ENCODE measurements at places on chromosomes 3 and 15.

DNA sequence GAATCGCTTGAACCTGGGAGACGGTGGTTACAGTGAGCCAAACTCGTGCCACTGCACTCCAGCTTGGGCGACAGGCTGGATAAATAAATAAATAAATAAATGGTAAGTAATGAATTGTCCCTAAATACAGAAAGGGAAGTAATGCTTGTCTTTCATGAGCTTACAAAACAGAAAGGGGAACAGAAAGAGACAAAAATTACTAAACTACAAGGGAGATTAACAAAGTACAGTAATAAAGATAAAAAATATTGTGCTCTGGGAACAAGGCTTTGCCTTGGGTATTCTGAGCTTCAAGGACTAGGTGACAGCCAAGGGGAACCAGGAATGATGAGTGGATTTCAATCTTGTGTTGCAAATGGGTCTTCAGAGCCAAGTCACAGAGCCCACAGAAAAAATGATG is 9.2 kb upstream of the HLTF start:
- DNase-seq, result no peak

DNA sequence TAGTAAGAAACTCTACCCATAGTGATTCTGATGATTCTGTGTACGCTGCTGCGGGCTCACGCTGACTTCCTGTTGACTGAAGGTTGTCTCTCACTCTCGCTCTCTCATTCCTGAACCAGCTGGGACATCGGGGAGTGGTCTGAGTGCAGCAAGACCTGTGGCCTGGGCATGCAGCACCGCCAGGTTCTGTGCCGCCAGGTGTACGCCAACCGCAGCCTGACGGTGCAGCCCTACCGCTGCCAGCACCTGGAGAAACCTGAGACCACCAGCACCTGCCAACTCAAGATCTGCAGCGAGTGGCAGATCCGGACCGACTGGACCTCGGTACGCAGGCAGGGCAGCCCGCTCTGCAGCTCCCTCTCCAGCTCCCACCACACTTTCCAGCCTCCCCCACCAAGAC is 63.6 kb upstream of the NR2E3 start:
- DNase-seq, result peak; percentile 98

GRCh38 chr15:58583171-58583908 is 151.5 kb downstream of the LIPC start:
- peak; percentile 69 for DNase-seq

GRCh38 chr15:93286446-93286845 is 197.4 kb upstream of the RGMA start:
- DNase-seq, result no peak

GRCh38 chr15:31483986-31484951 is 157.6 kb downstream of the KLF13 start:
- no peak for DNase-seq

DNA sequence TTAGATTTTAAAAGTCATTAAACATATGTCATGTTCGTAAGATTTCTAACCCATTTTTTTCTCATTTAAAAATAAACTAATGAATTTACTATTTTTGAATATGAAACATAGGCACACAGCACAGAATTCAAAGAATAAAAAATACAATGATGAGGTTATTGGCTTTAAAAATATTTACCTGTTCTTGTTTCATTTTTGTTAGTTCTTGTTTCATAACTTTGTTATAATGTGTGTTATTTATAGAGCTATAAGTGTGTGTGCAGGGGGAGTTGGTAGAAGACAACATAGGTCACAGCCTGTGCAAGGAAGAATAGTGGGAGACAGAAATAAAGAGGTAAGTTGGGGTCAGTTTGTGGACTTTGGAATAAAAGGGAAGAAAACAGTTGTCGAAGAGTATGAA is 30.8 kb upstream of the NRROS start:
- DNase-seq, result no peak

- DNase-seq, result no peak
These were observed 24.7 kb downstream of the GPR15 start for GRCh38 chr3:98556164-98557130.

DNA sequence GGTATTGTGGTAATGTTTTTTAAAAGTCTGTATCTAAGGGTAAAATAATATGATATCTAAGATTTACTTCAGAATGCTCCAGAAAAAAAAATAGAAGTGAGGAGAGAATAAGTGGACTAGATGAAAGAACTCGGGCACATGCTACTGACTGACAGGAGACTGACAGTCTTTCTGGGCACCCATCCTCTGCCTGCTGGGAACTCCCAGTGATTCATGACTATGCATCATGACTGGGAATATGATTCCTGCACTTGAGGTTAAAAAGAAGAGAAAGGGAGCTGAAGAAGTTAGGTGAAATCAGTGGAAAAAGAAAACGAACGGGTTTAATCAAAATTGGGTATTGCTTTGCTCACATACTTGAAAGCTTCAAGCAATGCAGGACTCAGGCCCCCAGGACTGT is 35.7 kb upstream of the SPSB4 start:
- DNase-seq, result no peak

DNA sequence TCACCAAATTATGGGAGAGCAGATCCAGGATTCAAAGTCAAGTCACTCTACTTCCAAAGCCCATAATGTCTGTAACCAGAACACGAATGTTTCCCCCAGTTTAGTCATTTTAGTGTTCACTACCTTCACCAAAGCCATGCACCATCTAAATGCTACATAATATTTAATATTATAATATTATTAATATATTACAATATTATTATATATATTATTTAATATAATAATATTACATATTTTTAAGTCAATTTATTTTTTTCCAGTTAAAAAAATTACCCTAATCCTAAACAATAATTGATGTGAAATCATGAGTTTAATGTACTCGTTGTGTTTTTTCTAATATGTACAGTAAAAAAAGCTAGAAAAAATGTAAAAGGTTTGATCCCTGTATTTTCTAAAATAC is 276.6 kb upstream of the TBL1XR1 start:
- no peak for DNase-seq

GRCh38 chr15:75151214-75152128 is 50.2 kb upstream of the C15orf39 start:
- DNase-seq, result no peak

- DNase-seq, result no peak
These were observed 14.2 kb downstream of the ARL14 start for GRCh38 chr3:160691151-160691550.

- peak; percentile 23 for DNase-seq
These were observed 692 bp downstream of the PSMD2 start for GRCh38 chr3:184299488-184300377.

DNA sequence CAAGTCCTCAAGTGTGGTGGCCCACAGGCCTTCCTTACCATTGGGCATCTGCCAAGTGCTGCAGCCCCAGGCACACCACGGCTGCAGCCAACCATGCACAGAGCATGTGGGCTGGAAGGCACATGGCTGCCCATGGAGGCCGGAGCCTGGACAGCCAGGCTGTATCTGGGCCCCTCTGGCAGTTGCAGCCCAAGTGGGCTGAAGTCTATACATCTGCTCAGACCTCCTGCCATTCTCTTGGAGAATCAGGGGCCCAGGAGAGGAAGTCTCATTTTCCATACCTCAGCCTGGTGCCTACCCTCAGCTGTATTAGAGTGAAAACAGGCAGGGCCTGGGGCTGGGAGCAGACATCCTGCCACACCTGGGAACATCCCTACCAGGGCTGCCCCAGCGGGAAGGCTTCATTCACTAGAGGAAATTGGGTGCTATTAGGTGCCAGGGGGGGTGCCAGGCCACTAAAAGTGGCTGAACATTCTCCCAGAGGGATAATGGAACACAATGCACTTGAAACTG is 48.0 kb upstream of the SLCO2A1 start:
- no peak for DNase-seq

Data from RPMI8226 (cell line).